Motor neuron (in vitro differentiated cells): ENCODE measurements at places on chromosomes 1 and 21.
A peak's percentile ranks its signal among the peaks of the same experiment; 100 is the strongest.

GRCh38 chr1:94463765-94464330 is 45.7 kb downstream of the ABCD3 start:
- ATAC-seq: no peak

- ATAC-seq: no peak
These were observed 5.1 kb upstream of the CCN1 start for GRCh38 chr1:85575363-85575995.

DNA sequence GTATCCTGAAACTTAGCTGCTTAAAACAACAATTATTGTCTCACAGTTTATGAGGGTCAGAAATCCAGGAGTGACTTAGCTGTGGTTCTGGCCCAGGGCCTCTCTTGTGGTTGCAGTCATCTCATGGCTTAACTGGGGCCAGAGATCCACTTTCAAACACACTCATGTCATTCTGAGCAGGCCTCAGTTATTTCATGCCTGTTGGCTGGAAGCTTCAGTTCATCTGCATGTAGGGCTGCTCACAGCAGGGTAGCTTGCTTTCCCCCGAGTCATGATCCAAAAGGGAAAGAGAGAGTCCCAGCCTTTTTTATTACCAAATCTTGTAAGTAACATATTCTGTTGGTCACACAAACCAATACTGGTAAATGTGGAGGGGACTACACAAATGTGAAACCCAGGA is 96.6 kb upstream of the B3GALT2 start:
- peak; percentile 20 for ATAC-seq

DNA sequence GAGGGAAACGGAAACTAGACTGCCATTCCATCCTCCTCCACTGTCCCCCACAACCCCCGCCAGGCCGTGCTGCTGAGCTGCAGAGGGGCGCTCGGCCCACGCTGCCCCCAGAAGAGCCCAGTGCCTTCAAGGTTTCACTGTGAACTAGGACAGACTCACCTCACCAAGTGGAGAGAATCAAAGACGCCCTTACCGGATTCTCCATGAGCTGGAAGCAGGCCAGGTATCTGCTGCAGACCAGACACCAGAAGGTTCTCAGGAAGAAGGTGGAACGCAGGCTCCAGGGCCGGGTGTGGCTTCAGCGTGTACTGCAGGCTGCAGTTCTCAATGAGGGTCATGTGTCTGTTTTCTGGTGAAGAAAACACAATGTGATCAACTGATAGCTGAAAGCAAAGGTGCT is 30.6 kb downstream of the NPHP4 start:
- no peak for ATAC-seq

- ATAC-seq: no peak
These were observed 11.5 kb downstream of the CELF3 start for GRCh38 chr1:151705146-151705545.

DNA sequence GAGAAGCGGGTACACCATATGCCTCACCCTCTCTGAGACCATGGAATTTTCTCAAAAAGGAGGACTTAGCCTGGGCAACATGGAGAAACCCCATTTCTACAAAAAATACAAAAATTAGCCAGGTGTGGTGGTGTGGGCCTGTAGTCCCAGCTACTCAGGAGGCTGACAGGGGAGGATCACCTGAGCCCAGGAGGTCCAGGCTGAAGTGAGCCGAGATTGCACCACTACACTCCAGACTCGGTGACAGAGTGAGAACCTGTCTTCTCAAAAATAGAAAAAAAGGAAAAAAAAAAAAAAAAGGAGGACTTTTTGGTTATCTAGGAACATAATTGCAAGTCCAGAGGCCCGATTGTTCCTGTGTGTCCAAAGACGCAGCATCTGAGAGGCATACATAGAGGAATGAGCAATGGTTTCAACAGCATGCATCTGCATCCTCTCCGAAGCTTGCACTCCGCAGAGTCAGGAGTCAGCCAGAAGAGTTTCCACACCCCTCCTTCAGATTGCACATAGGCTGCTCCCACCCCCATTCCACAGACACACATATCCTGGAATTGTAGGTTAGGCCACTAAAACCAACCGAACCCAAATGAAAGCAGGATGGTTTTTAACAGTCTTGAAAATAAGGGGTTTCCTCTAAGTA is 2.5 kb upstream of the TBX15 start:
- no peak for ATAC-seq

DNA sequence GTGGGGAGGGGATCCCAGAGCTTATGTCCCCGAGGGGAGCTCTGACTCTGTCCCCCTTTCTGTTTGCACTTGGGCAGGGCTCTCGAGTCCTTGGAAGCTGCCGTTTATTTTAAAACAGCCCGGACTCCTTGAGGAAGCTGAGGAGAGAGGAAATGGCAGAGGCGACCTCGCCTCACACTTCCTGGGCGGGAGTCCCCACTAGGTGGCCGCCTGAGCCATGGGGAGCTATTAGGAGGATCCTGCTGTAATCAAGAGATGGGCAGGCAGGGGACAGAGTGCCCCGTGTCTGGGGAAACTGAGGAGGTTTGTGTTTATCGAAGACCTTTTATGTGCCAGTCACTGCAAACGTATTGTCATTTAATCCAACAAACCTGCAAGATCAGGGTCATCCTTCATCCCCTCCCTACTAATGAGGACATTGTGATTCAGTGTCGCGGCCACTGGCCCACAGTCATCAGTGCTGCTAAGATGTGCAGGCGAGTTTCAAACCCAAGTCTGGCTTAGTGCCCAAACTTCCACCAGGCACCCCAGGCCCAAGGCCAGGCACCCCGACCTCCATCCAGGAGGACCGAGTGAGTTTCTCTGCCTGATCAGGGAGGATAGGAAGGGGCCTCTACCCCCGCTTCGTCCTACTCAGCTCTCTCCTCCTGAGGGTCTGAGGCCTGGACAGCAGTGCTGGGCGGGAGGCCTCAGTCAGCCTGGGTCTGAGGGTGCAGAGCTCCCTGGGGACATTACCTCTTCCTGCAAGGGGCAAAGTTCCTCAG is 316.9 kb upstream of the VAMP3 start:
- no peak for ATAC-seq
